NCI-H1694 (cell line): ENCODE measurements at places on chromosomes 12 and 14.

GRCh38 chr12:75694534-75695268 lies 183.3 kb upstream of the KRR1 start:
- no peak for DNase-seq

GRCh38 chr12:118521036-118521370 lies 144.6 kb downstream of the SUDS3 start:
- no peak for DNase-seq

DNA sequence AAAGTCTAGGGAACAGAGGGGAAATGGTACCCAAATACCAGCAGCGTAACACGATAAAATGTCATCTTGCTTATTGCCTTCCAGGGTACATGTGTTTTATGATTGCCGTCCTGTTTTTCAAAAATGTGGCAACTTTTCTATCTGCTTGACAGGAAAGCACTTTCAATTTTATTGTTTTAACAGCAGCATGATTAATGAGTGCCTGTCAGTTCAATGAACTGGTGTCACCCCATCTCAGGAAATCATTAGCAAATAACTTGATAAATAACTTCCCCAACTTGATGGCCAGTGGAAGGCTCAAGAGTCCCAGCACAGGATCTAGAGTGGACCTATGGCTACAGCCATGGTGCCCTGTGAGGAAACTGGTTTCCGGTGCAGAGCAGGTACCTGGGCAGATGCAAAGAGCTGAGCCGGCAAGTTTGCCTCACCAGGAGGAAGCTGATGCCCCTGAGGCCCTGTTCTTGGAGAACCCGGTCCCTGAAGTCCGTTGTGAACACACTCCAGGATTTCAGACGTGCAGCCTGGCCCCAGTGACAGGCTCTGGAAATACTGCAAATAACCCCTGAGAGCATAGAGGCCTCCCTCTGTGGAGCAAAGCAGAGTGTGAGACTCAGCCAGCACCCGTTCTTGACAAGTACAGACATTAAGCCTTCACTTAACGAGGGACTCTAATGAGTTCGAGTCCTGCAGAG lies 173.5 kb upstream of the SFSWAP start:
- DNase-seq, result no peak

GRCh38 chr12:93699271-93700145 lies 22.3 kb downstream of the CRADD start:
- DNase-seq, result no peak

GRCh38 chr14:72518809-72519377 lies 375.0 kb downstream of the DPF3 start:
- no peak for DNase-seq

- no peak for DNase-seq
Observed at GRCh38 chr14:100789460-100790417, 36.2 kb upstream of the MEG3 start.

DNA sequence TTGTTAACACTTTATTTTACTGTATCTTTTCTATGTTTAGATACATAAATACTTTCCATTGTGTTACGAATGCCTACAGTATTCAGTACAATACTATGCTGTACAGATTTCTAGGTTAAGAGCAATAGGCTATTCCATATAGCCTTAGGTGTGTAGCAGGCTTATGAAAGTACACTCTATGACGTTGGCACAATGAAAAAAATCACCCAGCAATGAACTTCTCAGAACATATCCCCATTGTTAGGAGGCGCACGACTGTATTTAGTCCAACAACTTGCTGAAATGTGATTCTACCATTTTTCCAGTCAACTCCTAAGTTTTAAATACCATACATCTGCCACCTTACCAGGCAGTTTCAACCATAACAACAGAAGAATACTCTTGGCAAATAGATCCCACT lies 1.8 kb downstream of the PARP11 start:
- no peak for DNase-seq

- DNase-seq, result no peak
Observed at GRCh38 chr14:52108823-52109222, 40.0 kb upstream of the NID2 start.

GRCh38 chr14:62994096-62994495 lies 51.2 kb downstream of the KCNH5 start:
- no peak for DNase-seq

DNA sequence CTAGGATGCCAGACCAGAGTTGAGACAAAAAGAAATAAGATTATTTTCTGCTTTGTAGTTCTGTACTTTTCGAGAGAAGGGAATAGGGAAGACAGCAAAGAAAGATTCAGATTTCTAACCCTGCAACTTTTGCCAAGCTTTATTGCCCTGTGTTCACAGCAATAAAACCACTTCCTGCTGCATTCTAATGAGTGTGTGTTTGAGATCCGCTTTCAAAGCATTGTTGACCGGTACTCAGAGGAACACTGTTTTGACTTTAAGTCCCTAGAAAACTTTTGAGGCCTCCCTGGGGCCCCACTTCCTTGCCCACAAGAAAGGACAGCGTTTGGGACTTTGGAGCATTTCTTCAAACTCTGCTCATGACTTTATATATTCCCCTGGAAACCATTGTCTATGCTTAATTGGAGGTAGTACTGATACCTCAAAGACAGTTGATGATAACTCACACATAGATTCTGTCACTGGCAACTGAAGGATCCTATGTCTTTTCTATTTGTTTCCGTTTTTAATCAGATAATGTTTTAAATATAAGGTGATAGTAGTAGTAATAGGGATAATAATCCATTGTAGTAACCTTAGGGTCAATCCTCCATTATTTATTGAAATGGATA lies 1.3 kb downstream of the RNASE6 start:
- no peak for DNase-seq

- DNase-seq, result no peak
Observed at GRCh38 chr12:30794020-30794419, 39.3 kb upstream of the CAPRIN2 start.

DNA sequence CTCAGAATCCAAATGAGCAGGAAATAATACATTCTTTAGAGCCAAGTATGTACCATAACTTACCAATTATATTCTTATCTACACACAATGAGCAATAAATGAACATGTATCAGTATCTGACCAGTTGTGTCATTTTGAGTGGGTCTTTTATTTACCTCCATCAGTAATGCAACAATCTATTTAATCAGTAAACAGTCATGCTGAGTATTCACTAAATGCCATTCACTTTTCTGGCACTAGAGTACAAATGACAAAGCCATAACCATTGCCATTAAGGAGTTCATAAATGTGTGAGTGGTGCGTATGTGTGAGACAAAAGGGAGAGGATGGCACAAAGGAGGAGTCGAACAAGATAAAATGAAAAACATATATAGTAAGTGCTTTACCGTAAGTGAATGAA lies 1.5 kb upstream of the STRAP start:
- no peak for DNase-seq
